ENCODE measurements at places on chromosomes 12 and 14. TPM values are rescaled to one million over a fixed set of nuclear protein-coding genes. Genes with fewer than 3 reads are reported as not detected.

DNA sequence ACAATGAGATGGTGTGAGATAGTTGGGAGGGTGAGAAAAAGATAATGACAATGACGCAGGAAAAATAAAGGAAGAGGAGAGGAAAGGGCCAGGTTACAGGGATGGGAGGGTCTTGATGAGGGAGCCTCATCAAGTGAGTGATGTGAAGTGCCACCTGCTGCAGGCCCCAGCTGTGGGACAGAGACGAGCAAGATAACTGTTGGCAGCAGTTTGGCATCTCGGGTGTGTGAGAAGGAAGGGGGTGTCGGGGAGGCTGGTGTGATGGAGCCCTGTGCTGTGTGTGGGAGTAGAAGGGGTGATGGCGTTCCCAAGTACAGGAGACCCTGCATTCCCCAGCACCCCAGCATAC is 11.4 kb upstream of the TAC3 start:
- DNase-seq, result no peak

GRCh38 chr12:14367040-14367661 is 1.7 kb downstream of the ATF7IP start:
- DNase-seq, result no peak

- DNase-seq, result no peak
Measured at GRCh38 chr12:117042171-117042842, 56.9 kb downstream of the TESC start.

DNA sequence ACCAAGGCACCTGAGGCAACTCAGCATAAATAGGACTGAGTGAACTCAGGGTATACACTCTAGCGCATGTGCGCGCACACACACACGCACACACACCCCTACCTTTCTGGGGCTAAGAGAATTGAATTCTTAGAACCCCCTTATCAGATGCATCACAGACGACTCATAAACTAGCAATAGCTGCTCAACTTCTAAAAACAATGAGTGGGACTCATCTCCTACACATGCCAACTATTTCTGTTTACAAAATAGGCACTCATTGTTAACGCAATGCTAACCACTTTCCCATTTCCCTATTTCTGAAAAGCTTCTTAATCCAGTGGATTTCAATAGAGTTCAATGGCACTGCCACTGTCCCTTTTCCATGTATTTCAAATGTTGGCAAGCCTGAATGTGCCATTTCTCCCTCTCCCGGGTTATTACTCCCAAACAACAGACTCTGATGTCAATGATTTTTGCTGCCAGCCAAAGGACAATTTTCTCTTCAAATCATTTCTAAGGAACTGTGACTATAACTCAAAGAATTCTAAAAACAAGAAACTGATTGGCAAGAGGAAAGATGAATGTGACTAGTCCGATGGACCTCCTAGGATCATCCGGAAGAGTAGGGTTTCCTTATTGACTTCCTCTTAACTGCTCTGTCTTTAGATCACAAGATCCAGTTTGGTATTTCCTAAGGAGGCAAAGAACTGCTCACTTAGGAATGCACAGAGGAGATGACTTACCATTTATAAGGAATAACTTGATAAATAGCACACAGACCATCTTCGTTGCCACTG is 48.8 kb downstream of the SLC38A1 start:
- DNase-seq, result no peak

DNA sequence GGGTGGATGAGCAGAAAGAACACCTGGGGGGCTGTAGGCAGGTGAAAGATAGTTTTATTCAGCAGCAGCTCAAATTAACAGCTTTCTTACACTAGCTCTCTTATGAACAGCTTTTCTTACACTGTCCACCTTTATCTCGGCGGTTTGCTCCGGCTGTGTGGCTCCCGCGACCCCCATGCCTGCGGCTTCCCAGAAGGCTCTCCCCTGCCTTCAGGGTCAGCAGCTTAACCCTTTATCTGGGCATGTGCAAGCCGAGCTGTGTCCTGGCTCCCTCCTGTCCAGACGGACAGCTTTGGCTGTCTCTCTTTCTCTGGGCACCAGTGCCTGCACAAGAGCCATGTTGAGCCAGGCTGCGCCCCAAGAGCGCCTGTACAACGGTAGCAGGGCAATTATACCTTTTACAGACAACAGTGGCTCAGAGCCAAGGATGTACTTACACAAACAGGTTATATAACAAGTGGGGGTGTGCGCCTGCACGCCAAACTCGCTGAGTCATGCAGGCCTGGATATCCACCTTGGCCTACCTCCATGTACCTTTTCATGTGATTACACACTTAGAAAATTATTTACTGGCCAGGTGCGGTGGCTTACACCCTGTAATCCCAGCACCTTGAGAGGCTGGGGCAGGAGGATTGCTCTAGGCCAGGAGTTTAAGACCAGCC is 28.5 kb upstream of the KLHL42 start:
- no peak for DNase-seq

E2F7 gene
- total RNA-seq, result 29.8 TPM

CD163 gene
- total RNA-seq, result not detected

CD4 gene
- total RNA-seq, result 3.8 TPM

HPD gene
- 0.21 TPM for total RNA-seq

INHBC gene
- total RNA-seq, result 0.14 TPM

PYGL gene
- 45.3 TPM for total RNA-seq

SIX1 gene
- 0.44 TPM for total RNA-seq

All from neural crest cell (in vitro differentiated cells).